ENCODE measurements at places on chromosomes 2 and 18.

GRCh38 chr2:42421601-42422239, 60.7 kb upstream of the COX7A2L start:
- no peak for DNase-seq

DNA sequence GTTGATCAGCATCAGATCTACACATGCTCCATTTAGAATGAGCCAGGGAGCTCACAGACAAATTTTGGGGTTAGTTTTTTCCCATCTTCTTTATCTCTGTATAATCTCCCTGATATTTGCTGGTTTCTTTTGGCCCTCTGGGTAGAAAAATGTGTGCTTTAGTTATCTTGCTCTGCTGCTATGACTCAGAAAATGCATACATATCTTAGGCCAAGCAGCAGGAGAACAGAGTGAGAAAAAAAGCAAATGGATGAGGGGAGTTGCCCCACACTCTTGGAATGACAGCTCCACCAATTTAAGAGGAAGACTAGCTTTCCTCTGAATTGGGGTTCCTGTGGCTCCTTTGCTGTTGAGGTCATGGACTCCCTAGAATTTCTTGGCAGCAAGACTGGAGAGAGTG, 331.8 kb downstream of the KCNJ3 start:
- DNase-seq, result no peak

DNA sequence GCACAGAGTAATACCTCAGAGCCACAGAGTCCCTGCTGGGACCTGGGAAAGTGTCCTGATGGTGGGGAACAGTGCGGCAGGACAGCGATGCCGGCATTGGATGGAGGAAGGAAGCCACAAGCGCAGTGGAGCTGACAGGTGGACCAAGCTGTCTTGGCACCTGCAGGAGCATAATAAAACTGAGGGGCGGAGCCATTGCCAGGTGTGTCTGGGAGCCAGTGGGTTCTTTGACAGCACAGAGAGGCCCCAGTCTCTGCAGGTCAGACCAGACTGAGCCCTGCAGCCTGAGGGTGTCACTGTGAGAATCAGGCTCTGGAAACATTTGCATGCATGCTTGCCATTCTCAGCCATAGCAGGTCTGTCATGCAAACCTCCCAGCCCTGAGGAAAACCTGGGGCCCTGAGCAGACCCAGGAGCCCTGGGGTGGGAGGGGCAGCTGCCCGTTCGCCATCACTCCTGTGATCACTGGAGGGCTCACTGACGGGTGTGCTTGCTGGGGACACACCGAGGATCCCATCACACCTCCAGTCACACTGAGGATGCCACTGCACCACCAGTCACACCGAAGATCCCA, 210.5 kb upstream of the HDAC4 start:
- no peak for DNase-seq

GRCh38 chr2:191148791-191149190, 2.0 kb downstream of the STAT4 start:
- DNase-seq, result no peak

DNA sequence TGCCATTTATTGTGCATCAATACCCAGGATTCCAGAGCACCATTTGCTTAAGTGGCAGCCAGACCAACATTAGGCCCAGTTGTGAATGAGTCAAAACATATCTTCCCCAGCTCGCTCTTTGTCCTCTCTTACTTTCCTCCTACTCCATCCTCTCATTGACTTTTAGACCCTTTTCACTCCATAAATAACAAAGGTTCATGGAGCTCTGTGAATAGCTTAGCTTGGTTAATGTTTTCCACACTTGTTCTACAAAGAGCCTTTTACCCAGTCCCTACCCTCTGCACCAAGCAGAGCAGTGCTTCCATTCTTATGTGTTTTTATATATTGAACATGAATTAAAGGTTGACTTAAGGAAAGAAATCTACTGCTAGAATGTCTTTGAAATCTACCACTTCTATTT, 625.8 kb upstream of the FANCL start:
- no peak for DNase-seq
